ENCODE measurements at places on chromosomes 11 and 22.

- DNase-seq, result no peak
Measured at GRCh38 chr22:46079093-46079860, 71.0 kb upstream of the PPARA start.

DNA sequence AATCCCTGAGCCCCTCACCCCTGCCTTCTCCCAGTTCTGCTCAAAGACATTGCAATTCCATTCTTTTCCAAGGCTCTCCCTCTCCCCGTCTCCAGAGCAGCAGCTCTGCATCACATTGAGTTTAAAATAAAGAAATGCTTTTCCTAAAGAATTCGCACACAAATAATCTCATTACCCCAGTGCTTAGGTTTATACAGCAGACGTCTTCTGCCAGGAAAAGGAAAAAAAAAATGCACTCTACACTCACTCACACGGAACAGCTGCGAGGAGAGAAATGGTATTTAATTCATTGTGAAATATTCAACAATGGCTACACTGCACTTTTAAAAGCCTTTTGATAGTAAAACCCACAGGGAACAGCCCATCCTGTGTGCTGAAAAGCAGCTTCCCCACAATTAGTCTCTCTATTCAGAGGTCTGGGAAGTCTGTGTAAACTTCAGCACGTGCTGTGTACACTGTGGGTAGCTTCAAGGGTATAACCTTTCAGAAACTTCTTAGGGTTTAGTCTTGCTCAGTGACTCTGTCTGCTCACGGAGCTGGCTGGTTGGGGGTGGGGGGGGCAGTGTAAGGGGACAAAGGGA, 42.8 kb downstream of the ETS1 start:
- DNase-seq, result no peak

DNA sequence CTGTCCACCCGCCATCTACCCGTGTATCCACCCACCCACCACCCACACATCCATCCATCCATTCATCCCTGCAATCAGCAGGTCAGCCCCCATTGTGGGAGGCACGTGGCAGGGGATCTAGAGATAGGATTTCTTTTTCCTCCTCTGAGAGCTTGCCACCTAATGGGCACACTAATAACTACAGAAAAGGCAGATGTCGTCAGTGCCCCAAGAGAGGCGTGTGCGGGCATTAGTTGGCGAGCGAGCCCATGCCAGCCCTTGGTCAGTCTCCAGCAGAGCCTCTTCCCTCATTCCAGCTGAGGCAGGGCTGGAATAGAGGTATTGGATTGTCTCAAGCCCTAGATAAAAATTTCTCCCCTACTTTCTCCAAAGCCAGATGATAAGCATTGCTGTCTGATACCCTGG, 9.7 kb downstream of the USP2 start:
- no peak for DNase-seq

- DNase-seq, result no peak
Measured at GRCh38 chr11:47438721-47439120, 10.2 kb downstream of the RAPSN start.

DNA sequence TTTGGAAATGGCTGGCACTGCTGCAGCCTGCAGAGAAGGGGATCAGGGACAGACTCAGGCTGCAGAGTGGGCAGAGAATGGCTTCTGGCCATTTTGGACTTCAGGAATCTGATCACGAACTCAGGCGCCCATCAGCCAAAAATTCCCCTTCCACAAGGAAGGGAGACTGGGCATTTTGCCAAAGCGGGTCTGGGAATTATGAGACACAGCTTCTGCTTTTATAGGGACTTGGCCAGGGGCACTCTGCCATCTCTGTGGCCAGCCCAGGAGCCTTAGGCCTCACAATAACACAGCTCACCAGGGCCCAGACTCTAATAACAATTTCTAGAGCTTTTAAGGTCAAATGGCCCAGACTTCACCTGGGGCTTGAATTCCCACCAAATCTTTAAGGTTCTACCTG, 74.7 kb downstream of the CHST1 start:
- no peak for DNase-seq

GRCh38 chr22:22164541-22165272, 79.9 kb upstream of the VPREB1 start:
- DNase-seq, result no peak

DNA sequence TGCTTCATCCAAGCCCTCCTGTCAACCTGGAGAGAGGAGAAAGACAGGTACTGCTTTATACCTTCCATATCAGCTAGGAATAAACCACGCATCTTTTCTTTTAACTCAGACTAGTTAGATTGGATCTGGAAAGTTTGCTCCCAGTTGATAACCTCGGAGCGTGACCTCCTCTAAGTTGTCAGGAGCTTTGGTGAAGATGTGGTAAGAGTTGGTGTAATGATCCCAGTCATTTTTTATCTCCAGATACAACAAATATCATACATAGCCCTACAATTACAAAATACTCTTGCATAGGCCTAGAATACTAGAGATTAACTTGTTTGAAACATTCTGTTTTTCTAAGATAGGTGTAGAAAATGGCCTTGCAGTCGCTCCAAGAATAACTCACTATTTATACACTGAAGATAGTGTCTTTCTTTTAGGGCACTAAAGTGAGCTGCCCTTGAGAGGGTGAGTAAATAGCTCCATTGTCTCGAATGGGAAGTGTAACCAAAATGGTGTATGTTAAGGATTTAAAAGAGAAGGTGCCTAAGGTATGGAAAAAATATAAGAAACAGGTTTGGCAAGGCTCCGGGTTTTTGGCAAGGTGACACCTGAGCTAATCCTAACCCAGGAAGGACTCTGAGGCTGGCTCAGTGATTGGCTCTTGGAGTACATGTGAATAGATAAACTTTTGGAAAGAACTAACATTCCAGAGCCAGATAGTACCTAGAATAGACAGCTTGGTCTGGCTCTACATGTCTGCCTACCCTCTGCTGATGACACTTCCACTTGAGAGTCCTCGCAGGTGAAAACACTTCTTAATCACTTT, 59.4 kb downstream of the GLYATL1 start:
- DNase-seq, result no peak
